GM12892 (cell line): ENCODE measurements at places on chromosomes 6 and 20.

DNA sequence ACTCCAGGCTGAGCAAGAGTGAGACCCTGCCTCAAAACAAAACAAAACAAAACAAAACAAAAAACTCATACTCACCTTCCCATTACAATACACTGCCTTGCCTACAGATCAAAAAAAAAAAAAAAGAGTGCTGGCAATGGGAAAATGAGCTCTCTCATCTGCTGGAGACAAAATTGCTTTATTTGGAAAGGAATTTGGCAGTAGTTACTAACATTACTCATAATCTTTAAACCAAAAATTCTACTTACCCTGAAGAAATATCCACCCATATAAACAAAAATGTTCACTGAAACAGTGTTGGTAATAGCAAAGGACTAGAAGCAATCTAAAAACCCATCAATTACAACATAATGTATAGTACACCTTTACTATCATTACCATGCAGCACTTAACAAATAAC lies 120.4 kb downstream of the RNGTT start:
- DNase-seq = no peak

DNA sequence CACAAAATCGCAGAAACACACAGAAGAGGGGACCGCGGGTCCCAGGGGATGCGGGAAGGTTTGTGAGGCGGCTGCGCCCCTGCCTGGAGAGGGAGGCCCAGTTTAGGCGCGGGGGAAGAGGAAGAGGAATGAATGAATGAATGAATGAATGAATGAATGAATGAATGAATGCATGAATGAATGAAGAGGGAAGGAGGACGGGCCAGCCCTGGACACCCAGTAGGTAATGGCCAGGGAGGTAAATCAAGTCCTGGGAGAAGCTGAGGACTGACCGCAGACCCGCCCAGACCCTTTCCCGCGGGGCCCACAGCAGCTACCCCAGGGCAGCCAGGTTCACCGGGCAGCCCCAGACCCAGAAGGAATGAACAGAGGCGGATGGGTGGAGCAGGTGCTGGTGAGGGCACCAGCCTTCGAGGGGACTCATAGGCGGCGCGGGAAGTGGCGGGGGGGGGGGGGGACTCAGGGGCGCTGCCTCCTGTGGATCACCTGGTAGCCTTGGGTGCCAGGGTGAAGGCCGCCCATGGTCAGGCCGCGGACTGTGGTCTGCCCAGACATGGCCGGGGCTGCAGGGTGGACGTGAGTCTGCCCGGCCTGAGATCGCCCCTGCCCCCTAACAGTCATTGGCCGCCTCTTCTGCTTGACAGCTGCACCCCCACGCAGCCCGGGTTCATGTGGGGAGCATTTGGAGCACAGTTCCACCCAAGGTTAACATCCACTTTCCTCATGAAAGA lies 192.0 kb upstream of the PDE10A start:
- DNase-seq = no peak

DNA sequence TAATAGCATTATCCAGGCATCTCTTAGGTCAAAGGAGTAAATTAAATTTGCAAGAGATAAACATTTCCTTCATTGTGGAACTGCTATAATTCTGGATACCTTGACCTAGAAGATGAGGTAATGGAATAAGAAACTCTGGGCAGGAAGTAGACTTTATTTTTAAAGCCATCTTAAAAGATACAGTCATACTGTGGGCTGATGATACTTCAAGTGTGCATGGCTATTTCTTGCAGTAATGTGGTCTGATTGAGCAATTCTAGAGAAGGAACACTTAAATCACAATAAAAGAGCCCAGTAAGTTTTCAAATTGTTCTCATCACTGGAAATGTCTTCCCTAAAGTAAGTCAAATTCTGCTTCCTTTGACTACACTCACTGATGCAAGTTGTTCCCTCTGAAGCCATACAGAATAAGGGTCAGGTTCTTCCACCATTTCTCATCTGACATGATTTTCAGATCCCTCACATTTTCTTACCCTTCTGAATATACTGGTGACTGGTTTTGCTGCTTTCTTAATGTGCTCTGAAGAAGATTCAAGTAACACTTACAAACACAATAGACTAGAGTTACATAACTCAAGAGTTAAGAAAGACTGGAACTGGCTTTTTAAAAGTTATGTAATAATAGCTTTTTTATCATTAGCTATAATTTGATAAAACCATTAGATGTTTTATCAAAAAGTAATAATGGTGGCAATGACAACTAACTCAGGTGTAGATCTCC lies 62.6 kb upstream of the TMEM244 start:
- no peak for DNase-seq

- no peak for DNase-seq
Measured at GRCh38 chr20:3874194-3874844, 14.9 kb upstream of the PANK2 start.

GRCh38 chr6:88848870-88849269 lies 114.5 kb downstream of the RNGTT start:
- no peak for DNase-seq

DNA sequence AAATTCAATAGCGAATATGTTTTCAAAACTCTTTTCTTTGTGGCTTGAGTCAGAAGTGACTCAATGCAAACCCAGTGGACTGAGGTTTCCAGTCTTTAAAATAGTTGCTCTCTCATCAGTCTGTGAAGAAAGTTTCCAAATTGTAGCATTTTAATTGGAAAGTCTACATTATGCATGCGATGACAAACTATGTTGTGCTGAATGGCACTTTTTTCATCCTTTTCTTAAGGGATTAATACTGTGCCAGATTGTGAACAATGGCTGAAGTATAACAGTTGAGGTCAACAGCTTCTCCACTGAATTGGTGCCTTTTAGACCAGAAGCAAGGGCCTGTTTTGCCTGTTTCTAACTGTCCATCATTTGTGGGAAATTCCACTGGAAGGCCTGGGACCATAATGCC lies 377.1 kb downstream of the BTBD9 start:
- no peak for DNase-seq

- no peak for DNase-seq
Measured at GRCh38 chr6:159842035-159842434, 42.0 kb downstream of the PNLDC1 start.

DNA sequence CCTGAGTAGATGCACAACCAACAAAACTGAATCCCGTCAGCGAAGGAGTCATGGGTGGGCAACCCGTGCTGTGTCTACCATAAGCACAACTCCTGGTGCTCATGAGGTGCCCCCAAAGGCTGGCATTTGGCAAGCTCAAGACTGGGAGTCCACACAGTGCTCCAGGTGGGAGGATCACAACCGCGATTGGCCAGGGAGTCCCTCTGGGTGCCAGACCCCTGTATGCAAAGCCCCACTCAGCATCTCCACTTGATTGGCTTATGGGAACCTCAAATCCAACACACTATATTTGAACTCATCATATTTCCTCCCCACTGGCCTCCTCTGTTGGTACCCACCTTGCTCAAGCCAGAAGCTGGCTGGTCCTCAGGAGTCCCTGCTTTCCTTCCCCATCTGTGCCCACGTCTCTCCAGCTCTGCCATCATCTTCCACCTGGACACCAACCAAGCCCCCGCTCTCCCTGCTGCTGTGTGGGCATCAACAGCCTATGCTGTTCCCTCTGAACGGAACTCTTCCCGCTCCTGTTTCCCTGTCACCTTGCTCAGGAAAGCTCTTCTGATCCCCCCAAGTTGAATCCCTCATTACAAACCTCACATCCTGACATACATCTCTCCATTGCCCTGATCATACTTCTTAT lies 142.3 kb upstream of the PTPN1 start:
- no peak for DNase-seq

DNA sequence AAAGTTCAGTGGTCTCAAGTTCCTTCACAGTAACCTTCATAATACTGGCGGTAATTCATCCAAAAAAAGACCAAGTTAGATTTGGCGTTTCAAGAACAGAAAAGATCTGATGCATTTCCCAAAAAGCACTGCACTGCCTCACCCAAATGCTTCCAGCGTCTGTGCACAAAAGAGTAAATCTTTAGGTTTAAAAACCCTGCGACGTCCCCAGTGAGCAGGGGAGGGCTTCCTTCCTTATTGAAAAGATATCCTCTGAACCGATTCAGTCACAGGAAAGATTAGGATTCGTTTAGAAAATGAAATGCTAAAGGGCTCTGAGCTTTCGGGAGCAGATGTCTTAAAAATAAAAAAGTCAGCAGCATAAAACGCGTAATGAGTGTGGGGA lies 654 bp downstream of the TBC1D7 start:
- no peak for DNase-seq

GRCh38 chr6:24493945-24494820 lies 586 bp upstream of the ALDH5A1 start:
- DNase-seq = no peak

GRCh38 chr6:108366236-108366635 lies 71.4 kb downstream of the AFG1L start:
- no peak for DNase-seq

DNA sequence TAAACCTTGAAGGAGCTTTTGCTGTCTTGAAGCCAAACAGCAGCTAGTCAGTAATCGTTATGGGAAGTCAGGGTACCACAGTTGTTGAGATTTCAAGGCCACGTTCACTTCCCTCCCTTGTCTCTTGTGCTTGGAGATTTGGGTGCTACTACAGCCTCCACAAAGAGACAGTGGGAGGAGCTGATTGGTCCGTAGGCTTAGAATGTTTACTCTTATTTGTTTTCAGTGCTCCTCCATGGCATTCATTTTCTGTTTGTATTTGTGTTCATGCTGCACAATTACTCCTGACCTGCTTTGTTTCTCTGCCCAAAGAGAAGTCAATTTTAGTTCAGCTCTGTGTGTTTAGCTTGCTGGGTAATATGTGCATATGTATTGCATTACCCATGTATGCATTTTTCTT lies 147.7 kb downstream of the PRL start:
- DNase-seq = no peak

- no peak for DNase-seq
Measured at GRCh38 chr6:68158256-68158655, 476.8 kb upstream of the ADGRB3 start.

DNA sequence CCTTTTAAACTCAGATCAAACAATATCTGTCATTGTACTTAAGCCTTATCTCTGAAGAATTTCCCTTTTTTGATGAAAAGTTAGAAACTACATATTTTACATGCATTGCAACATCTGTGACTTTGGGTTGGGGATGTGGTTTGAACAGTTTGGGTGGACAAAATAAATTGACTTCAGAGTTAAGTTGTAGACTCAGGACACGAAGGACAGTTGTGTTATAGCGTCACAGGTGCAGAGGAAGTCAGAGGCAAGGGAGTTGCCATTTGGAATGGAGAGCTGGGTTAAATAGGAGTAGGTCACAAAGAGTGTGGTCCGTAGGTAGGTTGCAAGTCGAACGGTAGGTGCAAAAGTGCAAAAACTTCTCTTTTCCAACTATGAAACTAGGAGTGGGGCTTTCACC lies 46.0 kb downstream of the ZFAND3 start:
- DNase-seq = no peak

DNA sequence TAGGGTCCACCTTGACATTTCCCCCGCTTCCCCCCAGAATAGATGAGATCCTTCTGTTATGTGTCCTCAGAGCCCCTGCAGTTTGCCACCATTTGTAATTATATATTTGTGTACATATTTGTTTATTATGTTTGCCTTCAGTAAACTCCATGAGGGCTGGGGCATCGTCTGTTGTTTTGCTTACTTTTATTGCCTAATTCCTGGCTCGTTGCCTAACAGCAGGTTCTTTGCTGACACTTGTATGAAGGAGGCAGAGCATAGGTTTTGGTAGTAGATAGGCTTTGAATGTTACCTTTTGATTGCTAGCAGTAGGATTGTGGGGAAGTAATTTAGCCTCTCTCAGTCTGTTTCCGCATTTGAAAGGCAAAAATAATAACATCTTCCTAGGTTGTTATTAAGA lies 9.9 kb downstream of the MAP3K4 start:
- DNase-seq = no peak

DNA sequence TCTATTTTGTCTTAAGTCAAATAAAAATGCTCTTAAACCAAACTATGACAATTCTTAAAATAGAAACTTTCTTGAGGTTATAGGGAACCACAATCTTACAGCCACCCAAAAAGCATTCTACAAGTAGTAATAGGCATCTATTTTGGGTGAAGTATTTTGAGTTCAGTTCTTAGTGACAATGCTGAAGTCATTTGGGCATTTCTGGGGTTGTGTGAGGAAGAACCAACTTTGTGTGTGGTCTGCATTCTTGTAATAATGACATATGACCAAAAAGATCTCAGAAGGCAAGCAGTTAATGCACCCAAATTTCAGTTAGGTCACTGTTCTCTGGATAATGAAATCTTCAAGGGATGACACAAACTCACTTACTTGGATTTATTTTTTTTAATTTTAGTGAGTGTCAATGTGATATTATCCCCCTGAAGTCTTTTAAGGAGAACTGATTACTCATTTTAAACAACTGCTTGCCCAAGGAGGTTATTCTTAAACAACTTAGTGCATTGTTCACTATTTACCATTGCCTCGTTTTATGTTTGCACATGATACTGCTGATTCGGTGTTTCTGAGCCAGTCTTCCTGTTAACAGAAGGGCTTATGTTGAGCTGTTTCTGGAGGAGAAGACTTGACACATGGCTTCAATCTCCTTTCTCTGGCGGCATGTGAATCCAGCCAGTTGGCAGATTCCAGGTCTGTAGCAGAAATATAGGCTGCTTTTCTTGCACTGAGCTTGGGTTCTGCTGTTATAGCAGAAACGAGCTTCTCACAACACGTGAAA lies 618.9 kb downstream of the BCKDHB start:
- DNase-seq = no peak

- DNase-seq = no peak
Measured at GRCh38 chr6:90870561-90870960, 283.7 kb upstream of the MAP3K7 start.

GRCh38 chr6:125316621-125317020 lies 14.9 kb upstream of the HDDC2 start:
- DNase-seq = no peak

DNA sequence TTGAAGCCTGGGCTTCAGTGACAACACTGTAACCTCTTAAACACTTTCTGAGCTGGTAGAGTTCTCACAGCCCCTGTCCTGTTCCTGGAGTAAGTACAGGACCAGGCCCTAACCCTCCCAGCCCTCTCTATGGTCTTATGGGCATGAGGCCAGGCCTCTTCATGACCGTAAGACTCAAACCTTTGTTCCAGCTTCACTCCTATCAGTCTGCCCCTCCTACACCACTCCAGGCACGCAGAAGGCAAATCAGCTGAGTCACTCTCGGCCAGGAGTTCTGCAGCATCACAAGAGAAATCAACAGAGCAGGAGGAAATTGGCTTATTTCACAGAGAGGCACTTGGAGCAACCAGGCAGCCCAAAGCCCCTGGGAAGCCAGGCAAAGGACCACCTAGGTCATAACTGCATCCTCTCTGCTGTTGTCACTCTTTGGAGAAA lies 25.3 kb upstream of the CHD6 start:
- DNase-seq = no peak

DNA sequence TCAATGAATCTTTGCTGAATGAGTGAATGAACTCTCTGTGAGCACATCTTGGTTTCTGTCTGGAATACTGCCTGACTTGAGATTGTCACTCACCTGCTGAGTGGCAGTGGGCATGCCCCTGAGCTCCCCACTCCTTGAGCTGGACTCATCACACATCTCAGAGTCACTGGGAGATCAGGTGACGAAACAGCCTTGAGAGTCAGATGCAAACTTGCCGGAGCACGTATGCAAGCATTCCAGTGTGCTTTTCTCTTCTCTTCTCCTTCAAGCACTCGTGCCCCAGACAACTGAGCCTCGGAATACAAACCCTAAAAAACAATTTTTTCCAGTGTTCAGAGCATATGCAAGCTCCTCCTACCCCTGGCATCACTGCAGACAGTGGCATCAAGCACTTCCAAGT lies 9.4 kb upstream of the BMP7 start:
- DNase-seq = no peak
